ENCODE measurements at places on chromosomes 1 and 21.

- DNase-seq = no peak
Observed at GRCh38 chr1:12722626-12723025, 6.7 kb downstream of the AADACL3 start.

DNA sequence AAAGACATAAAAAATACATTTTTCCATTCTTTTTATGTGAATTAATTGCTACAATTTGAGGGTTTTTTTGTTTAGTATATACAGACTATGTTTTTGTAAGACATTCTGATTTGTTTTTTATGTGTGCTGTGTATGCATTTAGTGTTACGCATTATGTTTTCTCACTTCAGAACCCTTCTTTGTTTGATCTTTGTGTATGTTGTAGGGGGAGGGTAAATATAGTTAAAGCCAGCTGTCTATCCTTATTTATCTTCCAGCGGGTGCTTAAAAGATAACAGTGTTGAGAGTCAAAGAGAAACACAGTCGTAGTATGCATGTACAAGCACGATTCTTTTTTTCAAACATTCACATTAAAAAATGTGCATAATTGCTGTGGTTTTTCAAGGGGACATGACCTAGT, 97.5 kb upstream of the KIAA1614 start:
- DNase-seq = no peak

GRCh38 chr1:46461809-46462448, 27.7 kb upstream of the DMBX1 start:
- DNase-seq = no peak

GRCh38 chr1:18919197-18919905, 17.0 kb upstream of the ALDH4A1 start:
- no peak for DNase-seq

DNA sequence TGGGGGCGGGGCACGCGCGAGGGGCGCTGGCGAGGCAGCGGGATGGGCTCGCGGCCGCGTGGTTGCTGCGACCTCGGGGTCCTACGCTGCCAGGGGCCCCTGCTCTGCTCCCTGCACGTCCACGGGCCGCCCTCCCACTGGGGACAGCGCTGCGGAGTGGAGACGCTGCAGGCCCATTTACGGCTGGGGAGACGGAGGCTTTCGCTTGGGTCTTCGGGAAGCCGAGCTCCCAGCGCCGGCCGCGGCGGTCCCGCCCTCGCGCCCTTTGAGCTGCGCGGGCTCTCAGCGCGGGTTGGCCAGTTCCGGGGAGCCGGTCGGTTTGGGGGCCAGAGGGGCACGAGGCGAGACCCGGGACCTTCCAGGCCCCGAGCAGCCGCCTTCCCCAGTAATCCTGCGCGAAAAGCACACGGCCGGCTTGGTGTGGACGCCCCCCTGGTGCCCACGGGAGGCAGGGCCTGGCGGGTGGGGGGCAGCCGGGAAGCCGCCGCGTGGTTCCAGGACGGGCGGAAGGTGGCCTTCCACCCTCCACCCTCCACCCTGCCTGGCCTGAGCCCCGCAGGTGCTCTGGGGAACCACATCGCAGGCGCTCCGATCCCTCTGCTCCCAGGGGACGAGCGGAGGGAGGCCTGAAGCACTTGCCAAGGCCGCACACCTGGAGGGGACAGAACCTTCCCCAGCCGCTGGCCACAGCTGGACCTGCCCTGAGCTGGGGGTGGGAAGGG, 570 bp upstream of the PEX10 start:
- no peak for DNase-seq

DNA sequence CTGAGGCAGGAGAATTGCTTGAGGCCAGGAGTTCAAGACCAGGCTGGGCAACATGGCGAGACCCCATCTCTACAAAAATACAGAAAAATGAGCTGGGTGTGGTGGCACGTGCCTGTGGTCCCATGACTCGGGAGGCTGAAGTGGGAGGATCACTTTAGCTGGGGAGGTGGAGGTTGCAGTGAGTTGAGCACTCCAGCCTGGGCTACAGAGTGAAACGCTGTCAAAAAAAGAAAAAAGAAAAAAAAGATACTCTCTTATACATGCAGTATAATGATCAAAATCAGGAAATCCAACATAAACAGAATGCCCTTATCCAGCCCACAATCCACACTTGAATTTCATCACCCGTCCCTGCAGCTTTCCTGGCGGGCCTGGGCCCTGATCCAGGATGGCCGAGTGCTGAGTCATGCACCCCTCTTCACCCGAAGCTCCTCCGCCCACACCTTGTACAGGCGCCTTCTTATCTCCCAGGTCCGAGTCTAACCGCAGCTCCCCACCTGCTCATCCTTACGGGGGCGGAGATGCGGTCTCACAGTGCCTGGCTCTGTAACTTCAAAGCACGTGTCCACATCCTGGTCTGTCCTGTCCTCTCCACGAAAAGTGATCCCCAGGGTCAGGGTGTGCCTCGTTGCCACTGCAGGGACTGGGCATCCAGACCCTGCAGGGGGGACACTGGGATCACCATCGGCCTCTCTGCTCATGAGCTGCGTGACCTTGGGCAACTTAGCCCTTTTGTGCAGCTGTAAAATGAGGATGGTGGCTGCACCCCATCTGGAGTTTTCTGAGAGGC, 120.2 kb upstream of the SLC45A1 start:
- no peak for DNase-seq

- no peak for DNase-seq
Observed at GRCh38 chr1:243623841-243624240, 226.2 kb downstream of the AKT3 start.

DNA sequence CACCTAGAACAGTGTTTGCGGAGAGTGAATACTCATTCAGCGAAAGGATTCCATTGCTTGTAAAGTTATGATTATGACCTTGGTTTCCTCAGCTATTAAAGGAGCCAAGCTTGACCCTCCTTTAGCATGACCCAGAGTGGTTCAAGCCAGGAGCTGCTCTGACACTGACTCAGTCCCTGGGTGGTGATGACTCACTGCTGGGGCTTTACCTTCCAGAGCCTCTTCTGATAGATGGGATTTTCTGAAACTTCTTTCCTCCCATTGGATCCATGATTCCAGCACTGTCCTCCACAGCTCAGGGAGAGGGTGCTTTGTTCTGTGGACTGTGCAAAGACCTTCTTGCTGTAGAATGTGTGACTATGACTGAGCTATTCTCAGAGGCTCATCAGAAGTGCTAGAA, 77.4 kb downstream of the S1PR1 start:
- no peak for DNase-seq

GRCh38 chr1:115530407-115530806, 111.4 kb upstream of the VANGL1 start:
- DNase-seq = no peak

DNA sequence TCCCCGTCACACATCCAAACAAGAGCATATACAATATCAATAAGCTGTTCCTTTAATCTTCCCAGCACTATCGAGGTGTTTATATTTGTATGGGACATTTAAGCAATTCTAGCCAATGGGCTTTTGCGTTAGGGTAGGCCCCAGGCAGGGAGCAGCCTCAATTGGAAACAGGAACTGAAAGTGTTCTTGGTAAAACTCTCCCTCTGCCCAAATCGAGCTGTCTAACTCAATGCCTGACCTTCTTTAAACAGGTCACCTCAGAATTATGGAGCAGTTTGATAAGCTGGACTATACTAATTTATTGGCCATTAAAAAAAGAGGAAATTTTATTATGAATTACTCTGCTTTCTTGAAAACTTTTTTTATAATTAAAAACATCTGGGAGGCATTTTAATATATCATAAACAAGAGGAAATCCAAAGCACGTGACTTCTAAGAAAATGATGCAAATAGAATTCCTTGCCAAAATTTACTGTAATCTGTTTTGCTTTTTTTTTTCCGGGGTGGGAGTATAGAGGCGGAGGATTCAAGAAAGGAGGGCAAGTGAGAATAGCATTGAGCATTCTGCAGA, 498.1 kb downstream of the LMO4 start:
- no peak for DNase-seq
